ENCODE measurements at places on chromosomes 1 and 21.
A peak's percentile ranks its signal among the peaks of the same experiment; 100 is the strongest.

- DNase-seq = no peak
Measured at GRCh38 chr21:42513151-42513984, at the start of gene SLC37A1. Gene SLC37A1, plus strand, starts transcription at chr21:42513852. Its CDS starts 4,603 bp downstream, at chr21:42518455.

GRCh38 chr1:222588135-222588534 lies 1.6 kb downstream of the TAF1A start:
- DNase-seq = no peak

- DNase-seq = no peak
Measured at GRCh38 chr1:24074817-24075589, 36.9 kb downstream of the MYOM3 start.

- no peak for DNase-seq
Measured at GRCh38 chr1:231938711-231939110, 312.1 kb downstream of the DISC1 start.

GRCh38 chr1:103106426-103107341 lies 1.6 kb downstream of the COL11A1 start:
- peak; percentile 64 for DNase-seq

DNA sequence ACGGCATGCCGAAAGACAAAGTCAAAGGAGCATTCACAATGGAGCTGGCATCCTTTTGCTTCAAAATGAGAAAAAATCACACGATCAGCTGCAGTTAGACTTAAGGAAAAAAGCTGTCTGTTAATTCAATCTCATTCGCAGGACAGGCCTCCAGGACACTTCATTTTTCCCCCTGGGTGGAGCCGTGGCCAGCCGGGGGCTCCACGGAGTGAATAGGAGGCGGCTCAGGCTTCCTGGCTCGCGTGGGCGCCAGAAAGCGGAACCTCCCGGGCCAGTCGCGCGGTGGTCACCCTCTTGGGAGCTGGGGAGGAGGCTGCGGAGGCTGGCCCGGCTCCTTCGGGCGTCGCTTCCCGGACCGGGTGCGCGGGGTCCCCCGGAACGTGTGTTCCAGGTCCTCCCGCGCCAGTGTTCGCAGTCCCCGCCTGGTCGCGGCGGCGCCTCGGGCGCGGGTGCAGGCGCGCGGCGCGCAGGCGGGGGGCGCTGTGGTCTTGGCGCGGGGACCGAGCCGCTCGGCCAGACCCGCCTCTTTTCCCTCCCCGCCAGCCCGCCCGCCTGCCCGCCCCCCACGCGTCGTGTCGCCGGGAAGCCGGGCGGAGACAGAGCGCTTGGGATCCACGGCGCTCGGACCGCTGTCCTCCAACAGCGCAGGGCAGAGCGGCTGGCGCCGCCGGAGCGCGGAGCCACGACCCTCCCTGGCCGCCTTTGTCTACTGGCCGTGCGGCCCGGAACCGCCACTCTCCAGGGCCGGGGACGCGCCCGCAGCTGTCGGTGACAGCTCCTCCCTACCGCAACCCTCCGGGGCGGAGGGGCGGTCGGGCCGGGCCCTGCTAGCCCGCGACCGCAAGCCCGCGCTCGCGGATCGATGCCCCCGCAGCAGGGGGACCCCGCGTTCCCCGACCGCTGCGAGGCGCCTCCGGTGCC lies at the start of gene RHOU:
RHOU (plus strand) TSS at position 599 of the 921 bp plus-strand sequence; CDS start at position 863, 264 bp downstream.
- peak; percentile 89 for DNase-seq

- no peak for DNase-seq
Measured at GRCh38 chr1:160453443-160453842, 53.1 kb downstream of the VANGL2 start.

GRCh38 chr21:27715131-27715530 lies 748.2 kb upstream of the ADAMTS5 start:
- no peak for DNase-seq

DNA sequence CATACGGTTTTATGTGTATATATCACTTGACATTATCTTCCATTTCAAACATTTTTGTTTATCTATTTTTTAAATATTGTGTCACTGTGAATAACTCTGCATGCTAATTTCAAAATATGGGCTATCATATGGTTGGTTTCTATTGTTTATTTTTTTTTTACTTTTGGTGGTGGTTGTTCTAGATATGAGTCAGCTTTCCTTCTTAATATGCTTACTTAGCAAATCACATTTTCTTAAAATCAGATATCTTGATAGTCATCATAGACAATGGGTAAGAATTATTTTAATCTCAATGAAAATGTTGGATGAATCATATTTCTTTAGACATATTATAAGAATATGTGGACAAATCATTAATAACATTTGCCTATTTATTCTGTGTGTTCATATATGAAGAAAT lies 881.5 kb downstream of the BRINP3 start:
- DNase-seq = no peak

Measured in hindlimb muscle (tissue), 1 donor.